Activated naive CD4-positive, alpha-beta T cell treated with anti-CD3 and anti-CD28 coated beads, Interleukin-2, amount 50 U/mL, for 72 hours (primary cell): ENCODE measurements at places on chromosomes 2 and 18. TPM values are rescaled to one million over a fixed set of nuclear protein-coding genes. Genes with fewer than 3 reads are reported as not detected.

DNA sequence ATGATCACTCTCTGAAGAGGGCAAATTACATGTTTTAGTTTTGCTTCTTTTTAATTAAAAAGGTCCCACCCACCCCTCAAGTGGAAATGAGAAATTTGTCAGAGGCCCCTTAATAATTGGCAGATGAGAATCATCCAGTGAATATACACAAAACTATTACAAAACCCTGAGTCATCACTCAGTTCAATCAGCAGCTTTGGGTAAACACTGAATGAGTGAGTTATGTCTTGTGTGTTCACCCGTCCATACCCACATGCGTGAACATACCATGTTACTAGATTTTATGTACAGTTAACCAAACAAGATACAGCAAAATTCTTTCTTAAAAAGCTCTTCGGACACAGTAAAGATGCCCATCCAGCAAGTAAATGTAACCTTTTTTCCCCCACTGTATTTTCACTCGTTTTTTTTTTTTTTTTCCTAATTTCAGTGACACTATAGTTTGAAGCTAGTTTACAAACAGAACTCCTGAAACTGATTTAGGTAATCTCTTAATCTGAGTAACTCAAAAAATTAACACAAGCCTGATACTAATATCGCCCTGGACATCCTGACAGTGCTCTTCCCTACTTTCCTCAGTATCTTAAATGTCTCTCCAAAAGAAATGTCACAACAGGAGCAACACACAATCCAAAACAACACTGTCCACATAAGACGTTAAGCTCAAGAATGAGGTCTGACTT lies 1.4 kb downstream of the PSME4 start:
- no peak for DNase-seq

GRCh38 chr2:75102011-75102410 lies 97.3 kb downstream of the TACR1 start:
- DNase-seq: no peak

DNA sequence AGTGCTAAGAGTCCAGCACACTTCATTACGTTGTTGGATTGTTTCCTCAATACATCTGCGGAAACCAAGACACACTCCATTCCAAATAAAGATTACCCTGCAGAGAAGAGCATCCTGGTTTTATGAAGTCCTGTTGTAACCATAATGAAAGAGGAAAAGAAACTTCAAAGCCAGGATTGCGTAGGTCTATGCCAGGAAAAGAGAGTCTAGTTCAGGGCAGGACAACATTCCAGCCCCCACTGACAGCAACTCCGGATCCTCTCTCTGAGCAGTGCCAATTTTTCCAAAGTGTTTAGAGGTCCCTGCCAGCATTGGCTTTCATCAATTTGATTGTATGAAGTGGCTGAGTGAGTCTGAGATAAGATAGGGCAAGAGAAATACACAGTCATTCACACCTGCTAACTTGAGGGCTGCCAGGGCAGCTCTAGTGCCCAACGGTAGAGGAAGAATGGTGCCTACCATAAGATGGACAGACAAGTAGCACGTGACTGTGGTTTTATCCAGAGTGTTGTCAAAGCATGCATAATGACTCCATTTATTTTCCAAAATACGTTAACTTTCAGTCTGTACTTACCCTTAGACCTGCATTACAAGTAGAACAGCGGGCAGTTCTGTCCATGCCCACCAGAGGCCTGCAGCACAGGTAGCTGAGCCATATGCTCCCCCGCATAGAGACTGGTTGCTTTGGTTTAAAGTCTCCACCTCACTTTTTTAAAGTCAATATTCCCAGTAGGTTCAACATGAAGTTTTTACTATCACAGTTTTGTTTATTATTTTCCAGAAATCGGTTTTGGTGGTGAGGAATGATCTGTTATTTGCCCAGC lies 23.7 kb downstream of the PIEZO2 start:
- no peak for DNase-seq

- DNase-seq: no peak
Observed at GRCh38 chr2:156471762-156472161, 35.6 kb downstream of the GPD2 start.

DNA sequence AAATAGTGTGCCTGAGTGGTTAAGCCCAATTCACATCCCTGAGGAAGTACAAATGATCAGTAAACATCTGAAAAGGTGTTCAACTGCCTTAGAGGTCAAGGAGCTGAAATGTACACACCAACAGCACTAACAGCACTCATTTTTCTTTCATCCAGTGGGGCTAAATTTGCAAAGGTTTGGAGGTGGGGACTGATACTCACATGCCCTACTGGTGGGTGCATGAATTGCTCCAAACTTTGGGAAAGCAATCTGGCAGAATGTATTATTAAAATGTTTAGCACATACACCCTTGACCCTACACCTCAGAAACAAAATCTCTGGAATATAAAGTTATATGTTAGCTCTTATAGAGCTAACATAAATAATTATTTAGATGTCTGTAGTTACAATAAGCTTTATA lies 19.0 kb upstream of the FAM178B start:
- DNase-seq: no peak

DNA sequence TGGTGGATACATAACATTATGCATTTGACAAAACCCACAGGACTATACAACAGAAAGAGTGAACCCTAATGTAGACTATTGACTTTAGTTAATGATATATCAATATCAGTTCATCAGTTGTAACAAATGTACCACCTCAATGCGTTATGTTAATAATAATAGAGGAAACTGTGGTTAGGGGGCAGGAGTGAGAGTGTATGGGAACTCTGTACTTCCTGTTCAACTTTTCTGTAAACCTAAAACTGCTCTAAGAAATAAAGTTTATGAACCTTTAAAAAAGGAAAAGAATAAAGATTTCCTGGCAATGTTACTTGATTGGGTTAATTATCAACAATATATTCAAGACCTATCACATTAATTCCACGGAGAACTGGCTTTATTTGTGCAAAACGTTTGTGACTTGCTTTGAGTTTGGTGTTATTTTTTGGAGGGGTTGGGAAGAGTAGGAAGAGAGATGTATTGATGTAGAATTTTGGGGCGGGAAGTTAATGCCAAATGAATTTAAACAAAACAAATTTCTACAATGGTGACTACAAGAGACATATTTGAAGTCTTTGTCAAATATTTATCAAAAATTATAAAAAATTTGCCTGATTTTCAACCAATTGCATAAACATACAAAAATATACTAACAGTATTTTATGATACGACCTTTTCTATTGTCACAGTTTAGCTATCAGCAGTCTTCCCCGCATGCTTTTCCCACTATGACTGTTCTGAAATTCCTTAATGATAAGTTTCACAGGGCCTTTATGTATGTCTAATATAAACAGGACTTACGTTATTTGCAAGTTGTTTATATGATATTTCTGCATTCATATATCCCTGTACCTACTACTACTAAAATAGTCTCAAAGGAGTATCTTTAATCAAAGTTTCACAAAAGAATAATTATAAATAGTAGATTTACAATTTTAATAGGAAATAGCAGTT lies 2.1 kb upstream of the RTN4 start:
- DNase-seq: no peak

GRCh38 chr2:134301099-134301927 lies 47.4 kb downstream of the MGAT5 start:
- no peak for DNase-seq

- no peak for DNase-seq
Observed at GRCh38 chr18:59575995-59576394, 121.2 kb downstream of the CCBE1 start.

DNA sequence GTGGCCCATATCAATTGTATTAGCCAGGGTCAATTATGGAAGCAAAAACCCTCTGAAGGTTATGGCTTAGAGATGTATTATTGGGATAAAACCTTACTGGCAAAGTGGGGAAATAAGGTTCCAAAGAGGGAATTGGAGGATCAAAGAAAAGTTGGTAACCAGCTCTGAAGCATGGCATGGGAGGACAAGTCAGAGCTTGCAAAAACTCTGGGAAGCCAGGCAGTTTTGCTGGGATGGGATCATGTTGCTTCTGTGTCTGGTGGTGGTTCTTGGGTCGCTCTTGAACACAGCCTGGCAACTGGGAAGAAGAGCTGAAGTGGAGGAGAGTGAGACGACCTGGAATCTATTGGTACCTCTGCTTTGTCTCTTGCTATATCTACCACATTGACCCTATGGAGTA lies 162.6 kb downstream of the PMAIP1 start:
- DNase-seq: no peak

GRCh38 chr18:58303363-58303762 lies 259.3 kb downstream of the NEDD4L start:
- DNase-seq: no peak

- DNase-seq: no peak
Observed at GRCh38 chr2:26355038-26355995, 8.7 kb upstream of the ADGRF3 start.

The VWA3B gene
- not detected for total RNA-seq

The SPP2 gene
- total RNA-seq: not detected

The C2orf49 gene
- 24.1 TPM for total RNA-seq

The PLB1 gene
- total RNA-seq: 0.89 TPM

The RPRM gene
- total RNA-seq: not detected

The TBR1 gene
- total RNA-seq: 0.04 TPM

The ERMN gene
- total RNA-seq: 1.6 TPM

The FOXI3 gene
- not detected for total RNA-seq

The RAB31 gene
- 0.36 TPM for total RNA-seq
